ENCODE measurements at places on chromosomes 7 and 10. TPM values are rescaled to one million over a fixed set of nuclear protein-coding genes. Genes with fewer than 3 reads are reported as not detected.

DNA sequence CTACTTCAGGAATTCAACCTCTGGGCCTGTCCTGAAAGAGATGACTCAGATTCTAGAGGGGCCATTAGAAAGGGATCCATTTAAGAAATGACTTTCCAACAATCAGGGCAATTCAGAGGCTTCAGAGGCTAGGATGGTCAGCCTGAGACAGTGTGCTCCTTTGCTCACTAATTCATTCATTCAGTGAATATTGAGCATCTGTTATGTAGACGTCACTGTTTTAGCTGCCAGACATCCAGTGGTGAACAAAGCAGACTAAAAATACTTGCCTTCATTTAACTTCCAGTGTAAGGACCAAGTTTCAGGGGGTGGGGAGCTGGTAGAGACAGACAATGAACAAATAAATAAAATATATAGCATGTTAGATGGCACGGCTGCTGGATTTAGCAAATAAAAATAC is 1.6 kb downstream of the KIAA1217 start:
- no peaks in the 10 kb centered on the region for H3K4me1 ChIP-seq
- peaks cover 26% of the 10 kb centered on the region for H3K27me3 ChIP-seq
- no peak overlapping the region for H3K27ac ChIP-seq
- no peak overlapping the region for H3K4me3 ChIP-seq

- H3K4me3 ChIP-seq = peak within 1 kb of the TSS; percentile 91
- H3K36me3 ChIP-seq = no peaks in the 10 kb centered on the region
- H3K27me3 ChIP-seq = no peaks in the 10 kb centered on the region
- peaks cover 34% of the 10 kb centered on the region for H3K4me1 ChIP-seq
- H3K27ac ChIP-seq = peak within 1 kb of the TSS; percentile 92
Observed at GRCh38 chr10:92848441-92849233, at the start of gene EXOC6. TSS of gene EXOC6 (plus strand) at chr10:92848520. CDS start at chr10:92848534, 14 bp downstream.

- H3K4me1 ChIP-seq = no peaks in the 10 kb centered on the region
- no peak for DNase-seq
- H3K27me3 ChIP-seq = peaks cover 26% of the 10 kb centered on the region
- no peaks in the 10 kb centered on the region for H3K36me3 ChIP-seq
- no peak overlapping the region for H3K4me3 ChIP-seq
- H3K27ac ChIP-seq = no peak overlapping the region
Observed at GRCh38 chr10:128927497-128928161, 539.4 kb upstream of the MGMT start.

Gene ARHGAP19
- total RNA-seq = 25.3 TPM

- no peak overlapping the region for H3K27ac ChIP-seq
- no peak overlapping the region for H3K4me3 ChIP-seq
- no peaks in the 10 kb centered on the region for H3K27me3 ChIP-seq
- no peak for DNase-seq
- no peaks in the 10 kb centered on the region for H3K4me1 ChIP-seq
Observed at GRCh38 chr7:20539201-20539600, 76.3 kb upstream of the ABCB5 start.

DNA sequence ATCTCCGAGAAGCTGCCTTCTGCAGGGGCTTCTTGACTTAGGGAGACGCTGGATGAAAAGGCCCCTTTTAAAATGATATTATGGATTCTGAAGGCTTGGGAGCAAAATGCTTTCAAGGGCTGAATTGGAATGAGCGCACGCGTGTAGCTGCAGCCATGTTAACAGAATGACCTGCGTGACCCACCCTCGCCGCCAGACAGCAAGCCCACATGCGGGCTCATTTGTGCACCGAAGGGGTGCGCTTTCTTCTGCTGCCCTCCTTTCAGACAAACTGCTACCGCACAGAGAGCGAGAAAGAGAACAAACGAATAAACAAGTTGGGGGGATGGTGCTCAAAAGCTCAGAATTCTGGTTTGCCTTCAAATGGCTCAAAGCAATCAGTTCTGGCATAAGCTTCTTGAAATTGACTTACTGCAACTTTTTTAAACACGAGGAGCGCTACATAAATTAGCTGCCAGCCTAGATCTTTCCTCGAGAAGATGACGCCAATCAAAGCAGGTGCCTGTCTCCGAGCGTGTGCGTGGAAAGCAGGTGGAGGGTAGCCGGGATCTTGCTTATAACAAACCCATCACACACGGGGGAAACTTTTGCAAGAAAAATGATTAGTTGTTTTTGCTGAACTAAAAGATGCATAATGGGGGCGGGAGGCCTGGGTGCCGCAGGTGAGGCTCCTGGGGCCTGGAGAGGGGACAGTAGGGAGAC is 268.4 kb downstream of the MAD1L1 start:
- no peaks in the 10 kb centered on the region for H3K27me3 ChIP-seq
- no peak overlapping the region for H3K27ac ChIP-seq
- no peaks in the 10 kb centered on the region for H3K36me3 ChIP-seq
- DNase-seq = no peak

DNA sequence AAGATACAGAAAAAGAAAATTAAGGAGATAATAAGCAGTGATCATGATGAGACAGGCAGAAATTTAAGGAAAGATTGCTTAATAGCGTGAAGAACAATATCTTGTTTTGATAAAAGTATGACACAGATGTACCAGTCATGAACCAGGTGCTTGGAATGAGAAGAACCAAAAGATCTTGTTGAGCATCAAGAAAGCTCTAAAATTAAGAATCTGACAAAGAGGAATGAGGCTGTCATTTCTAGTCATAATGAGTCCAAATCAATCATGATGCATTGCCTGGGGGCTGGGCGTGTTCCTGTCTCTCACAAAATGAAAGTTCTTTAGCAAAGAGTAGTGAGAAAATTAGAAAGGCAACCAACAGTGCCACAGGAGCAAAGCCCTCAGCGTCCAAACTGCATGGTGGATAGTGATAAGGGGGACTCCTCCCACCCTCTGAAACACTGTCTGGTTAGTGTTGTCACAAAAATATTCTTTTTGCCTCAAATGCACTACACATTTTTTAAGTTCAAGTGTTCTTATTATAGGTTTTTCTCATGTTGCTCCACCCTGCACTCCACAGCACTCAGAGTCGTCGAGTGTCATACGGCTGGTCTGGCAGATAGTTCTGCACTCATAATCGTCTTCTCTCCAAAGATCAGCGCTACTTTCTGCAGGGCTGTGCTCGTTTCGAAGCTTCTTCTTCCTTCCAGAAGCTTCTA is 439.6 kb downstream of the TNS3 start:
- no peaks in the 10 kb centered on the region for H3K27me3 ChIP-seq
- no peaks in the 10 kb centered on the region for H3K4me1 ChIP-seq
- no peaks in the 10 kb centered on the region for H3K36me3 ChIP-seq
- no peak overlapping the region for H3K4me3 ChIP-seq
- H3K27ac ChIP-seq = no peak overlapping the region

DNA sequence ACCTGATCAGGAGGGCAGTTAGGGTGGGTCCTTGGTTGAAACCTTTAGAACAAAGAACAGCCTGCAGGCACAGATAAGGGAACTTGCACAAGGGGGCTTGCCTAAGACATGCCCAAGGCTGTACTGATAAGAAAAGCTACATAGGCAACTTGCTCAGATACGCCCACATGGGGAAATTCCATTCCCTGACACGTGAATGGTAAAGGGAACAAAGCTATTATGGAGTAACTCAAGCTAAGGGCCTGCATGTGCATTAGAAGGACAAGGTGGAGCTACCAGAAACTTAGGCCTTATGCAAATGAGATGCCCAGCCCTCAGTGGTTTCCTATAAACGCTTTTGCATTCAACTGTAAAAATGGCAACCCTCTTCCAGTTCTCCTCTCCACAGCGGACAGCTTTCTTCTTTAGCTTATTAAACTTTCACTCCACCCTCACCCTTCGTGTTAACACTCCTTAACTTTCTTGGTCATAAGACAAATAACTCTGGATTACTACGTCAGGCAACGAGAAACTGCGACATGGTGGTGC is 1192.1 kb upstream of the CELF2 start:
- no peaks in the 10 kb centered on the region for H3K27me3 ChIP-seq
- no peak for DNase-seq
- no peaks in the 10 kb centered on the region for H3K36me3 ChIP-seq
- no peak overlapping the region for H3K27ac ChIP-seq

Gene USP6NL
- total RNA-seq = 35.4 TPM

GRCh38 chr10:119494236-119495020 is 48.1 kb downstream of the RGS10 start:
- no peak overlapping the region for H3K27ac ChIP-seq
- no peaks in the 10 kb centered on the region for H3K27me3 ChIP-seq
- H3K4me1 ChIP-seq = peaks cover 37% of the 10 kb centered on the region
- H3K4me3 ChIP-seq = no peak overlapping the region
- no peak for DNase-seq

- H3K27me3 ChIP-seq = no peaks in the 10 kb centered on the region
- no peaks in the 10 kb centered on the region for H3K4me1 ChIP-seq
- DNase-seq = no peak
- H3K4me3 ChIP-seq = no peak overlapping the region
Observed at GRCh38 chr7:81719865-81720264, 50.0 kb downstream of the HGF start.

DNA sequence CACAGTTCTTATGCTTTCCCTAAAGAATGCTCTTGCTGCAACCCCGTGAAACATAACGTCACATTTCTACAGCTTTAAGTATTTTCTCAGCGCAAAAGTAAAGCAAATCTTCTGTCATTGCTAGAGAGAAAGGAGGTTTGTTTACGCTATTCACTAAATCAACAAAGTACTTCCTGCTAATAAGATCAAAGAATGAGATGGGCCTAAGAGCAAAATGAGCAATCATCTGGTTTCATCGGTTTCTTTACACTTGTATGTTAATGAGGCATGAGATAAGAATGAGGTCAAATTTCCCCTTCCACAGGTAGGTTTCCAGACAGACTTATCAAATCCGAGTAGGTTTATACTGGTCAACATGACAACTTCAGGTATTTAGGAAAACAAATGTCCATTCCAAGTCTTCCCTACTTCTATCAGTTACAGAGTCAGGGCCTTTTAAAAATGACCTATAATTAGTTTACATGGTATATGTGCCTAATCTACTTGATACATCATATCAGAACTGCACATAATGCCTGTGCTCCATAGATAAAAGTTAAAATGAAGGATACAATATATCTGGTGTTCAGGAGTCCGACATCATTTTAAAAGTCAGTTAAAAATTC is 8.4 kb downstream of the USP6NL start:
- no peaks in the 10 kb centered on the region for H3K27me3 ChIP-seq
- H3K27ac ChIP-seq = peak overlapping the region; percentile 23
- no peak for DNase-seq
- no peak overlapping the region for H3K4me3 ChIP-seq
- H3K36me3 ChIP-seq = no peaks in the 10 kb centered on the region

GRCh38 chr10:22321924-22322640 is 1.2 kb downstream of the BMI1 start:
- no peaks in the 10 kb centered on the region for H3K36me3 ChIP-seq
- H3K4me3 ChIP-seq = peak overlapping the region; percentile 56
- peak; percentile 86 for DNase-seq
- H3K4me1 ChIP-seq = peaks cover 67% of the 10 kb centered on the region

Data from spleen (tissue), 13 donors.